Stimulated activated CD4-positive, alpha-beta T cell treated with anti-CD3 and anti-CD28 coated beads, Interleukin-4, amount 100 ng/mL, for 1 hour (primary cell): ENCODE measurements at places on chromosomes 2 and 18.
A peak's percentile ranks its signal among the peaks of the same experiment; 100 is the strongest.

GRCh38 chr18:35953688-35954087 is 18.8 kb upstream of the RMP24 start:
- DNase-seq = no peak

- DNase-seq = no peak
These were observed 887.9 kb downstream of the NRXN1 start for GRCh38 chr2:50143822-50144575.

DNA sequence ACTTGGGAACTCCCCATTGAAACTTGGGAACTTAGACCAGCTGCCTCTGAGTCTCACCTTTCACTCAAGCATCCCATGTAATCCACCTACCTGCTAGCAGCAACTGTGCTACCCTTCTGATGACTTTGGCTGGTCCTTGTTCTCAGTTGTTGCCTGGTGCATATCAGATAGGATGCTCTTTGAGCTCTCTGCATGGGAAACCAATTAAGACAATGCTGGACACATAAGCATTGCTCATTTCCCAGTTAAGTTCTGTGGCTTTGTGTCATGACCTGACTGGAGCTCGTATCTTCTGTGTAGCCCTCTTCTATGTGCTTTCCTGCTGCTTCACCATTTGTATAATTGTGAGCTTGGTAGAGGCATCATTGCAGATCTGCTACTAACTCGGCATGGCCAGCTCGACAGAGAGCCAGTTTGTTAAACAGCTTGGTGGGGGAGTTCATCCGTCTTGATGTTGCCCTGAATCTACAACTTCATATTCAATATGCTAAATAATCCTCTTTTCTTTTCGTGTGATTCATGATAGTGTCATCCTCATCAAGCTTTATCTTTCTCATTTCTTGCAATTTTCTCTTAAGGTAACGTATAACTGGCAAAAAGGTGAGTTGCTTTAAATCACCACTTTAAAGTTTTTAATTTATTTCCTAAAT is 447.5 kb upstream of the SLC14A2 start:
- no peak for DNase-seq

DNA sequence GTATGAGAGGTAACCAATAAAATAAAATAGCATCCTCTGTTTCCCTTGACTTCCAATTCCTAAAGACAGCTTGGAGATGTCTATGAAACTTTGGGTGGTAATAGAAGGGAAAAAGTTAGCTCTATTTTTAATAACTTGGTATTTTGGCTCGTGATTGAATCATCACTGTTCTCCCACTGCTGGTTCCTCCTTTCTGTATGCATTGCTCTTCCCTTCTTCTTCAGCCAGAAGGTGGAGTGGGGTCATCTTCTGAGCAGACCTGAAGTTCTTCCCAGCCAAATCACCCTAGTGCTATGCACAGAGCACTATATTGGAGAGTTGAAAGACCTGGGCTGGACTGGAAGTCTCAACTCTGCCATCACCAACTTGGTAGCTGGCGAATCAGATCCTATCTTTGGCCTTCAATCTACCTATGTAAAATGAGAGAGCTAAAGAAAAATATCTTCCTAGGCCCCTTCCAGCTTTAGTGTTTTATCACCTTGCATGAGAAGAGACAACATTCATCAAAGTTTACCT is 54.1 kb downstream of the CPO start:
- DNase-seq = no peak

DNA sequence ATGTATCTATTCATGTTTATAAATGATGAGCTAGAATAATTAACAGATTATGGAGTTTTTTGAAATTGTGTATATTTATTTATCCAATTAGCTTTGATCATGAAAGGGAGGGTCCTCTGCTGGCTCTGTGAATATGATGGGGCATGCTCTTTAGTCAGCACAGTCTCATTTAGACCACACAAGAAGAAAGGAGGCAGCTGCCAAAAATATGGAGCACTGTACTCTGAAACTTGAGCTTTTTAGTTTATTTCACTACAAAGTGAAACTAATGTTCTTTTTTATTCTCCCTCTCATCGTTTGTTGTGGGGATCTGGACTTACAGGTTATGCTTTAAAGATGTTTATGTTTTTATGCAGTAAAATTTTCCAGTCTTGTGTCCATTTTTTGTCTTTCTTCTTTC is 266.9 kb upstream of the GULP1 start:
- DNase-seq = no peak

DNA sequence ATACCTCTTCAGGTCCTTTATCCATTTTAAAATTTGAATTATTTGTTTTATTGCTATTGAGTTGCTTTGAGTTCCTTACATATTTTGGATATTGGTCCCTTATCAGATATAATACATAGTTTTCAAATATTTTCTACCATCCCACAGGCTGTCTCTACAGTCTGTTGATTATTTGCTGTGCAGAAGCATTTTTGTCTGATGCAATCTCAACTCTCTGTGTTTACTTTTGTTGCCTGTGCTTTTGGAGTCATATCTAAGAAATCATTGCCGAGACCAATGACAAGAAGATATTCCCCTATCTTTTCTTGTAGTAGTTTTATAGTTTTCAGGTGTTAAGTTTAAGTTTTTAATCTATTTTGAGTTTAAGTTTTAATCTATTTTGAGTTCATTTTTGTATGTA is 25.2 kb upstream of the RASGRP3 start:
- no peak for DNase-seq

GRCh38 chr2:96146153-96146880 is 1.1 kb upstream of the DUSP2 start:
- peak; percentile 88 for DNase-seq

DNA sequence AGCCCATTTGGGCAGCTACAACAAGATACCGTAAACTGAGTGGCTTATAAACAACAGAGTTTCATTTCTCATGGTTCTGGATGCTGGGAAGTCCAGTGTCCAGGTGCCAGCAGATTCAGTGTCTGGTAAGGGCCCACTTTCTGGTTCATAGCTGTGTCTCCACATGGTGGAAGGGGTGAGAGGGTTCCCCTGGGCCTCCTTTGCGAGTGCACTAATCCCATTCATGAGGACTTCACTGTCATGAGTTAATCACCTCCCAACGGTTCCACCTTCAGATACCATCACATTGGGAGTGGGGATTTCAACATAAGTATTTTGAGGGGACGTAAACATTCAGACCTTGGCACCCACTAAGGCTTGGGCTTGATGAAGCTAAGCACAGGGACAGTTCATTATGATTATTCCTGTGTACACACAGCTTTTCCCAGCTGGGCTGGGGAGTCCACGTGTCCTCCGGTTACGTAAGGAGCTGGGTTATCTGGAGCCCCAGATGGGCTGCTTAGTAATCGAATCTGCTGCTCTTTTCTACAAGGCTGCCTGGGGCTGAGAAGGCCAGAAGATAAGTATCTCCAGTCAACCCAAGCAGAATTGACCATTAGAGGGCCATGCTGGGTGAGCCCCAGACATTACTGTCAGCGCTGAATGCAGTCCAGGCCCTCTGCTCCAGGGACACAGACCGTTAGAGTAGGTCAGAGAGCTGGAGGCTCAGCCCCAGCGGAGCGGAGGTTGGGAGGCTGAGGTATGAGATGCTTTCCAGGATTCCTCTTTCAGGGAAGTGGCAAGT is 42.7 kb downstream of the EPAS1 start:
- no peak for DNase-seq

DNA sequence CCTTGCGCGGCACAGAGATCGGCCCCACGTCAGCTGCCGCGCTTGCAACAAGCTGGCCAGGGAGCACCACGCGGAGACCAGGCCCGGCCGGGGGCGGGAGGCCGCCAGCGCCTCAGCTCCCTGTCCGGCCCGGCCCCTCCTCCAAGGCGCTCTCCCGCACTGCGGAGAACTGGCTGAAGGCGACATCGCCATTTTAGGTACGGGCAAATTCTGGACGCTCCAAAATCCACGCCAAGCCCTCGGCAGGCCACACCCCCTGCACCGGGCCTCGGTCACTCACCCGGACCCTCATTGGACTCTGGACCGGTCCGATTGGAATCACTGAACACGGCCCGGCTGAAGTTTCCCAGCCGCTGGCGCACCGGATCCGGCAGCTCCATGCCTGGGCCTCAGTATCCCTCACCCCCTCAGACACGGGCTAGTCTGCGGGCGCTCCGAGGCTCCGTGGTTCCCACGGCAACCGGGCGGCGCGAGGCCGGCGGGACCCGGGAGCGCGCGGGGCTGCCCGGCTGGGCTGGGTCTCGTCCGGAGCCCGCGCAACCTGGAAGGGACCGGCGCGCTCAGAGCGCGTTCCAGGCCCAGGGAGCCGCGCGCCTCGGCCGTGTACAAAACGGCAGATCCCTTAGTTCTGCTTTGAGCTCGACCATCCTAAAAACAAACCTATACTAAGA is at the start of gene TMEM17:
Gene TMEM17 (minus strand): TSS at position 446 of the 671 bp plus-strand sequence. CDS start 66 bp downstream, at position 380.
- peak; percentile 33 for DNase-seq

DNA sequence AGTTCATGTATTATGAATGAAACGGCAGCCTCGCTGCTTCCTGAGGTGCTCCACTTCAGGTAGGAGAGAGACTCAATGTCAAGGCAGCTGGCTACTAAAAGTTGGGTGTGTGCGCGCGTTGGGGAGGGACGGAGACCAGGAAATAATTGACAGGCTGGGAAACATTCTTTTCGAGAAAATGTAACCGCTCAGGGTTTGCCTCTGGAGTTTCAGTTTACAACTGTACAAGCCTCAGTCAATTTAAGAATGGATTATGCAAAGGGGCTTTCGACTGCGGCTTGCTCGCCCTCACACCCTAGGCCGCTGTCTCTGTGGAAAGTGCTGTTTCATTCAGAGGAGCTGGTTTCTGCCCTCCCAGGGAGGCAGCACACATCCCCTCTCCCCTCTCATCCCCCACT is 4.4 kb upstream of the SPRED2 start:
- DNase-seq = peak; percentile 15

- no peak for DNase-seq
These were observed 126.2 kb downstream of the PDE1A start for GRCh38 chr2:182300608-182301007.

GRCh38 chr2:110655701-110656100 is 22.2 kb downstream of the BUB1 start:
- DNase-seq = no peak
